Memory B cell (primary cell): ENCODE measurements at places on chromosomes 5 and 9.

DNA sequence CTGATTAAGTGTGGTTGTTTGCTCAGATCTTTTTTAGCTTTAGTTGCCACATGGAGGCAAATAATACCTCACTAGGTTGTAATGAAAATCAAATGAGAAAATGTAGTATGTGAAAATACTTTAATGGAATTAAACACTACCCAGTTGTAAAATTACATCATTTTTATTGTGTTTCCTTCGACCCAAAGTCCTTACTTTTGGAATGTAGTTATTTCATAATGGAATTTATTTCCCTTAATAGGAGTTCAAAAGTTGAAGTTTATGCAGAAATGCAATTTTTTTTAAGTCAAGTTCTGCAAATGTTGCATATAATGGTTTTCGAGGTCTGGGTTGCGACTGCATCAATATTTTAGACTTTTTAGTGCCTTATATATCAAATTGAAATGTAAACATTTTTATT lies 31.0 kb downstream of the TNPO1 start:
- no peak for DNase-seq

DNA sequence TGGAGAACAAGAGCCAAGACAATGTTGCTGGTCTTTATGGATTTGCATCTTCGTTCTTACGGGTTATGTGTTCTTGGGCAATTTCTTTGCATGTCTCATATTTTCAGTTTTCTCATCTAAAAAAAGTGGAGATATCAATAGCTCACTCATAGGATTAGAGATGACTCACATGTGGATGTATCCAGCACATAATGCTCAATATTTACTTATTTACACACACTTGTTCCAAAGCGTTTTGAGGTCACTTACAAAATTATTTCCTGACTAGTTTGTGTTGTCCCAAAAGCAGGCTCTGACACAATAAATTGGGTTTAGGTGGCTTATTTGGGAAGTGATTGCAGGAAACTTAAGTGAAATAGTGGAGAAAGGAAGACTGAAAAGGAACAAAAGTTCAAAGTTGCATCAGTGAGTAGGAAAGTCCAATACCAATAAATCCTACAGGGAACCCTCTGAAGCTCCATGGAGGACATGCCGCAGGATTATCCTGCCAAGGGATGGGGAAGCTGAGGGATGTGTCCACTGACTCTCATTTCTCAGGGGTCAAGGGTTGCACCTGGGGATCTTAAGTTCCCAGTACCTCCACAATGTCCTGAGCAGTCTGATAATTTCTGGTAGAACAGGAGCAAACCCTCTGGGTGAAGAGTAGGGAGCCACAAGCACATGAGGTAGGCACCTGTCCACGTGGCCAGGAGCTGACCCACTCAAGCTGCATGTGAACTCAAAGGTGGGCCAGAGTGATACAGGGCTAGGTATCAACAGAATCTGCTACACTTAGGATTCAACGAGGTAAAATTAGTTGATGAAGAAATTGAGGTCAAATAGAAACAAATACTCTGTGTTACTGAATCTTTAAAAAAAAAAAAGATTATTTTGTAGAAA lies 37.4 kb upstream of the SLC44A1 start:
- no peak for DNase-seq

DNA sequence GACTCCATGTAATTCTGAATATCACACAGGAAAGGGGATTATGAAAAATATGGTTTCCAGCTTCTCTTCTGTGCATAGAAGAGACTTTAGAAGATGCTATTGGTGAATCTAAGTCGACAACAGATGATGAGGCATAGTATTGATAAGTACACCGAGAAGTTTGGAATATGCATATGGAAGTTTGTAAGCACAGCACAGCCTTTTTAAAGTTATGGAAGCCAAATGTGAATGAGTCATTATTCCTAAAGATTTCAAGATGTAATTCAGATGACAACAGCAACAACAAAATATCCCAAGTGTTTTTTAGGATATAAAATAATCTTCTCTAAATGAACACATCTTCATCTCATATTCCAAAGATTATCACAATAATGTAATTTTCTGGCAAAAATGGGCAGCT lies 1723.3 kb downstream of the EFNA5 start:
- DNase-seq, result no peak

- DNase-seq, result no peak
Measured at GRCh38 chr9:5714501-5715401, 85.8 kb downstream of the RIC1 start.

DNA sequence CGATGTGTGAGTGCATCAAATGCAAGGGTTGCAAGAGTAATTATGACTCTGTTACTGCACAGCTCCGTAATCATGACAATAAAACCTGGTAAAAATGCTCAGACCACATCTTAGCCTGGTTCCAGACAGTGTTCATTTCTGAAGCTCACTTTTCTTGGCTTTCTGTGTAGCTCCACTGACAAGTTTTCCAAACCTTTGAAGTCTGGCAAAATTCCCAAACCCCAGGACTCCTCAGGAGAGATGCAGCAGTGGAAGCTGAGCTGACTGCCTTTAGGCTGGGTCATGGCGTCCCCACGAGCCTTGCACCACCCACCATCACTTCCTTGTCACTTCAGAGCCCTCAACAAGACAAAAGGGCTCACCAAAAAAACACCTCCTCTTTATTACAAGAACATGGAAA lies 131.6 kb upstream of the TAS2R1 start:
- DNase-seq, result no peak

DNA sequence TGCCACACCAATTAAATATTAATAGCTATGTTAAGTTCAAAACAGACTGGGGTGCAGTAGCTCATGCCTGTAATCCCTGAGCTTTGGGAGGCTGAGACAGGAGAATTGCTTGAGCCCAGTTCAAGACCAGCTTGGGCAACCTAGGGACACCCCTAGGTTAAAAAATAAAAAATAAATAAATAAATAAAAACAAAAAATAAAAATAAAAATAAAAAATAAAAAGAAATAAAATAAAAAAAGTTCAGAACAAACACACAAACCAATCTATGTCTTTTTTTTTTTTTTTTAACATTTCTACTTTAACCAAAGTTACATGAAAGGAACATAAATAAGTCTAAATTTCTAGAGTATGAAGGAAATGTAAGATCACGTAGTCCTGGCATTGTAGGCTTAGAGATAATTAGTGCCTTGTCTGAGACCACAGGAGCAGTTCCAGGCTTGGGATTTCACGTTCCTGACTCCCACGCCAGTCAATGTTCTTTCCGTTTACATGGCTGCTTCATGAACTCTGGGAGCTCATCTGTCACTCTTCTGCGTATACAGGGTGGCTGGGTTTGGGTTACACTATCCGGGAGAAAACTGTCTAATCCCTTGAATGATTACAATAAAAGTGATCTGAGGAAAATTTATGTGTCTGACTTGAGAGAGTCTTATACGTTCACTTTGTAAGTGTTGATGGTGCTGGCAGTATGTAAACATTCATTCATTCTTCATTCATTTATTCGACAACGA lies 85.2 kb downstream of the KIAA1958 start:
- no peak for DNase-seq

GRCh38 chr9:123871781-123872180 lies 58.1 kb downstream of the DENND1A start:
- DNase-seq, result no peak

GRCh38 chr5:10522224-10522611 lies 41.7 kb upstream of the ANKRD33B start:
- no peak for DNase-seq

DNA sequence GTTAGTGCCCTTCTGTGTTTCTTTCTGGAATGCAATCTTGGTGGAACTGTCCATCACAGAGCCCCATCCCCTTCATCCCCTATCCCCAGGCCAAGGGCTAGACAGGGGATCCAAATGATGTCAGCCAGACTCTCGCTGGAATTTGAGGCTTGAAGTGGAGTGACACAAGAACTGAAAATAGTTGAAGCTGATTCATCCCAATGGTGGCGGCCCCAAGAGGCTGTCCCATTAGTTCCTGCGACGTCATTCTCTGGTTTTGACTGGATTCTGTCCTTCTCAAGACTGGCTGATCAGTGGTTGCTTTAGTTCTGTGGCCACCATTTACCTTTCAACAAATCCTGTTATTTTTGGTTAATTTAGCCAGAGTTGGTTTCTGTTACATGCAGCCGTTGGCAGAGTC lies 59.9 kb downstream of the SUB1 start:
- DNase-seq, result no peak

- DNase-seq, result no peak
Measured at GRCh38 chr9:73155968-73156864, 4.6 kb downstream of the ANXA1 start.

DNA sequence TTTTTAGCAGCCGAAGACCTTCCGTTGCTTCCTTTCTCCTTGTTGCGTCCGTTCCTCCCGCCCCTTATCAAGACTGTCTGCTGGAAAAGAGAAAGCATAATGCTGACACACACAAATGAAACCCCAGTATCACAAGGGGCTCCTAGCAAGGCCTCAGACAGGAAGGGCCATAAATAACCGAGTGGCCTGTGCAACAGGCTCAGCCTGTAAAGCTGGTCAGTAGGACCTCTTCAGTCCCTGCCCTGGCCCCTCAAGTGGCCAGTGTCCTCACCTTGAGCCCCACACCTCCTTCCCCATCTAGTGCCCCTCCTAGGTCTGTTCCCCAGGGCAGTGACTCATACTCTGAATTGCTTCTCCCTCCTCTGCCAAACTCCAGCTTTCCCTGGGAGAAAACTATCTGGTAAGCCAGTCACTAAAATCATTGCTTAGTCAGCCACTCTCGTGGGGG lies 174.6 kb upstream of the IL12B start:
- DNase-seq, result no peak

DNA sequence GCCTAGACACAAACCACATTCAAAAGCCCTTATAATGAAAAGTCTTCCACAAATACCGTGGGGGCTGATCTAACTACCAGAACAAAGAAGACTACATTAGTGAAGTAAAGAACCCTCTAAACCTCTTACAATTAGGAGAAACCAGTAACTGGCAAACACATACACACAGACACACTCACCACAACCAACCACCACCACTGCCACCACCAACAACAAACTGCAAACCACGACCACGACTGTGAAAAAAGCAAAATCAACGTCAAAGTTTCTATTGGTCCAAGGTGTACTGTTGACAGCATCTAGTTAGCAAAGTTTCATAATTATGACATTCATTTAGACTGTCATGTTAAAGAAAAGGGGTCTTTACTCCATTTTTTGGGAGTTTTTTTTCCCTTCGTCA lies 2.7 kb downstream of the CDO1 start:
- no peak for DNase-seq

- DNase-seq, result no peak
Measured at GRCh38 chr9:108389056-108389455, 466.7 kb downstream of the ACTL7B start.

DNA sequence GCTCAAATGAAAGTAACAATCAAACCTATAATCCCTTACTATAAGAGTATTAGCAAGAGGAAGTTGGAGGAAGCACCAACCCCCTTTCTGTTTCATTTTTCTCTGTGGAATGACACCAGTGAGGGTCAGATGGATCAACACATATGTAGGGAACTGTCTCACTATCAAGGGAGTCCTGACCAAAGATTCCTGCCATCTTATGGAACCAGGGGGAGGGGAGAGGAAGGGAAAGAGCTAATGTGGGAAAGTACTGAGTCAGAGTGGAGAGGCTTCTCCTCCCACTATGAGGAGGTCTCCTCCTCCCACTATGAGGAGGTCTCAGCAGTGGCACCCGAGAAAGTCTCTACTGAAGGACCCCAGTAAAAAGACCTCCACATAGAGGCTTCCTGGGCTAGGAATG lies 73.3 kb upstream of the PCSK1 start:
- DNase-seq, result no peak

GRCh38 chr9:8680157-8680556 lies 880.6 kb upstream of the DMAC1 start:
- DNase-seq, result no peak

GRCh38 chr5:15951550-15951949 lies 228.0 kb downstream of the MARCHF11 start:
- no peak for DNase-seq

DNA sequence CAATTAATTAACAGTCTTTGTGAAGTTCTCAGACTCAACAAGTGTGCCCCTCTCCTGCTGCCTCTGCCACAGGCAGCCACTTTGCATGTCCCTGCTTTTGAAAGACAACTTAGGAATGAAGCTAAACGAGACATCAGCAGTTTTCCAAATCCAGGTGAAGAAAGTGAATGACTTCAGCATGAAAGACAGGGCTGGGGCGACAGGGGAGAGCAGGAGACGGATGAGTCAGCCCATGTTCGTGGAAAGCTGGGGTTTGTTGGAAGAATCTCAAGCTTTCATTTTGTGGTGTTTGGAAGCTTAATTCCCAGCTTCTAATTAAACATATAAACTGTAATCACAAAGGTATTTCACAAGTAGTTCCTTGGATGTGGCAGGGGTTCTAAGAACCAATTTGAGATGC lies 207.8 kb upstream of the MAP3K1 start:
- no peak for DNase-seq

- DNase-seq, result no peak
Measured at GRCh38 chr5:72812488-72812887, 4.0 kb upstream of the TNPO1 start.

GRCh38 chr5:127002390-127002789 lies 28.0 kb downstream of the MARCHF3 start:
- DNase-seq, result no peak

DNA sequence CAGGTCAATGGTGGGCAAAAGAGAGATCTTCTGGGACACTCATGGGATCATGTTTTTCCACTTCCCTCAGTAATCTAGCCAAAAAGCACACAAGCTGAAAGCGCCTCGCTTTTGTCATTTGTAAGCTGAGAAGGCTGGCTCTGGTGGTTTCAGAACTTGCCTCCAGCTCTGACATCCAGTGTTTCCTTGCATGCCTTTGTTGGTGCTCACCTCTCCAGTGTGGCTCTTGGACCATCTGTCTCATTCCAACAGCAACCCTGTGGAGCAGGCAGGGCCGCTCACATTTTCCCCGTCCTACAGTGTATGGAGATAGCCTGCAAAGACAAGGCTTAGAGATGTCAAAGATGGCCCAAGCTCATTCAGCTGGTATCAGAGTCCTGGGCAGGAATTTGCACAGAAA lies 160.8 kb upstream of the KLF4 start:
- DNase-seq, result no peak

GRCh38 chr9:116331241-116331640 lies 177.7 kb downstream of the PAPPA start:
- DNase-seq, result no peak

DNA sequence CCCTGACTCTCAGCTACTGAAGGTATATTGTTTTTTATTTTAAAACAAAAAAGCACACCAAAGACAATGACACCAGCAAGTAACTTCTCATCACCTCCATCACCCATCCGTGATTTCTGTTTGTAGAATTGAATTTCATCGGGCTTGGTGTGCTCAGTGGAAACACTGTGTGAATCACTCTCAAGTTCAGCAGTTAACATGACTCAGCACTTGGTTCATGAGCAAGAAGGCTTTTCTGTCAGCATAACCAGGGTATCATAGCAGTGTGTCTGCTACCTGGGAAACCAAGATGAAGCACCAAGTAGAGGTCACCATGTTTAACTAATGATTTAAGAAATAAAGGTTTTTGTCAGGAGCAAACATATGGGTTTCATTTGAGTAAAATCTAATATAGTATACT lies 123.7 kb downstream of the INSYN2B start:
- DNase-seq, result no peak

- DNase-seq, result no peak
Measured at GRCh38 chr5:76794871-76795270, 24.0 kb upstream of the F2RL1 start.
